ENCODE measurements at places on chromosomes 3 and 15.

GRCh38 chr3:20490996-20491395 is 305.0 kb upstream of the SGO1 start:
- no peak for DNase-seq

GRCh38 chr3:84727616-84728015 is 231.2 kb upstream of the CADM2 start:
- DNase-seq: no peak

GRCh38 chr15:34951993-34952392 is 17.5 kb downstream of the AQR start:
- no peak for DNase-seq

DNA sequence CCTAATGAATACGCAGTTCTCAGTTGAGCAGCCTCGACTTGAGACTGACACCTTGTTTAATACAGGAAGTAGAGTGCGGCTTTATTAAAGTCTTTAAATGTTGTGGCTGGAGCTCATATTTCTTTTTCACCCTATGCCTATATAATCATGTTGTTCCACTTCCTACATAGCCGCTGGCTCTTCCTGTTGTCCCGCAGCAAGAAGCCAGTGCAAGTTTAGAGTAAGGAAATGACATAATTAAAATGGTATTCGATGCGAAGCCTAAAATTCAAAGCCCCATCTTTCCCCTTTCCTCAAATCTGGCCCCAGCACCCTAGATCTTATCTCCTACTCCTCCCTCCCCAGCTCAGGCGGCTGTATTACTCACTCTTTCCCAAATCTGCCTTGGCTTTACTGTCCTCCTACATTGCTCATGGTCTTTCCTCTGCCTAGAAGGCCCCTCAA is 7.5 kb upstream of the PHLDB2 start:
- no peak for DNase-seq
